NCI-H748 treated with DMSO at 0.1 percent for 48 hours (cell line): ENCODE measurements at places on chromosomes 3 and 15.

DNA sequence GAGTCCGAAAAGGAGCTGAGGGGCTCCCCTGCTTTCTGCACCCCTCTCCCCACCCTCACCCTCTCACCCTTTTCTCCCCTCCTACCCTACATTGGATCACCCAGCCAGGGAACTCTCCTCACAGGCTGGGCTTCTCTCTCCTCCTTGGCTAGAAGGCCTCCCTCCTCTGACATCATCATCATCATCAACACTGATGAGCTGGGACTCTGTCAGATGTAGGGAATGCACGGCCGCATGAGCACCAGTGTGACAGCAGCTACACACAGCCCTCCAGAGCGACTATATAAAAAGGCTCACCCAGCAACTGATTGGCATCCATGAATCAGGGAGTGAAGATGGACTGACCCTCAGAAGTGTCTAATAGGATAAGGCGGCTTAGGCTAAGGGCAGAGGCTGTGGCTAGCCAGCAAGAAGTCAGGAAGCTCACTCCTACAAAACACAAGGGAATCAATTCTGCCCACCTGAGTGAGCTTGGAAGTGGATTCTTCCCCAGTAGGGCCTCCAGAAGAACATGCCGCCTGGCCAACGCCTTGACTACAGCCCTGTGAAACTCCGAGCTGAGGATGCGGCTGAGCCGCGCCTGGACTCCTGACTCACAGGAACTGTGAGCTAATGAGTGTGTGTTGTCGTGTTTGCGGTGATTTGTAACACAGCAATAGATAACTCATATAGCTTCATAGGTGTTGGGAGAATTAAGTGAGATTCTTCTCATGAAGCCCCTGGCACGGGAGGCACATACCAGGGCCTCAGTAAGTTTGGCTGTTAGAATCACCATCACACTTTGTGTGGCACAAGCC is 147.6 kb downstream of the FAM43A start:
- no peak for DNase-seq

DNA sequence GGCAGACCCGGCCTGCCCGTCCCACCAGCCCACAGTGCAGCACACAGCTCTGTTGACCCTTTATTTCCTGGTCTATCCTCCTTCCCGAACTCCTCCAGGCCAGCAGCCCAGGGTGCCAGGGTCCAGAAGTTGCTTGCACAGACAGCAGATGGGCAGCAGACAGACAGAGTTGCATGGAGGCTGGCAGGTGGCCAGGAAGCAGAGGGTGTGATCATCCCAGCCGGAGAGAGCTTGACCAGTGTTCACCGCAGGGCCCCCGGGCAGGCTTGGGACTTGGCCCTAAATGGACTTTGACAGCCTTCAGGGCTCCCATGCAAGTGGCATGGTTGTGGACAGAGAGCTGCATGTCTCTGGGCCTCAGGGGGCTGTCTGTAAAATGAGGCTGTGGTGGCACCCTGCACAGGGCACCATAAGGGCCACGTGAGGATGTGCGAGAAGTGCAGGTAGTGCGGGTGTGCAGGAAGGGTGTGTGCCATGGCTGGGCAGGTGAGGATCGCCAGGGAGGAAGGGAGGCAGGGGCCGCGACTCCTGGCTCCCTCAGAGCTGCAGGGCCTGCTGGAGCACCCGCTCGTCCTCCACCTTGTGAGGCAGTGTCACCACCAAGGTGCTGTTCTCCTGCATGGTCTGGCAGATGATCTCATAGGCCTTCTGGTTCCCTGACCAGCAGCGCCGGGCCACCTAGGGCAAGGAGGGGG is 6.3 kb upstream of the ZXDC start:
- no peak for DNase-seq

DNA sequence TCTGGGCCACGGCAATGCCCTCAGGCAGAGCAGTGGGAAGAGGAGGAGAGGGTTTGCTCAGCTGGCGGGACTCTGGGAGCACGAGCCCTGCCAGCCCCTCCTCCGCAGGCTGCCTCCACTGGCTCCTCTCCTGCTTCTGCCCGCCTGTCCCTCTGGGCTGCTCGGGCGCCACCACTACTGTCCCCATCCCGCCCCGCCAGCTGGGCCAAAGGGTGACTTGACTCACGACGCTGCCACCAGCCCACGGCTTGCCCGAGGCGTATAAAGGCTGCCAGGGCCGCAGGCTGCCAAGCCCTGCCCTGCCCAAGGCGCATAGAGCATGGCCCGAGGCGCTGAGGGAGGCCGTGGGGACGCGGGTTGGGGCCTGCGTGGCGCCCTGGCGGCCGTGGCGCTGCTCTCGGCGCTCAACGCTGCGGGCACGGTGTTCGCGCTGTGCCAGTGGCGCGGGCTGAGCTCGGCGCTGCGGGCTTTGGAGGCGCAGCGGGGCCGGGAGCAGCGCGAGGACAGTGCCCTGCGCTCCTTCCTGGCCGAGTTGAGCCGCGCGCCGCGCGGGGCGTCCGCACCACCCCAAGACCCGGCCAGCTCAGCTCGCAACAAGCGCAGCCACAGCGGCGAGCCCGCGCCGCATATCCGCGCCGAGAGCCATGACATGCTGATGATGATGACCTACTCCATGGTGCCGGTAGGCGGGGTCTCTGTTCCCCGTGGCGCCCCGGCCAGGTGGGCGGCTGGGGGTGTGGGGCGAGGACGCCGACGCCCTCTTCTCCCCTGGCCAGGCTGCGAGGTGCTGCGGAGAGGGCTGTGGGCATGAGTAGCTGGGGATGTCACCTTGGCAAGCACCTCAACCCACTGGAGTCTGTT is at the start of gene GLDN:
GLDN (plus strand) TSS at position 290 of the 861 bp plus-strand sequence; CDS start at position 320, 30 bp downstream.
- DNase-seq, result peak; percentile 13

DNA sequence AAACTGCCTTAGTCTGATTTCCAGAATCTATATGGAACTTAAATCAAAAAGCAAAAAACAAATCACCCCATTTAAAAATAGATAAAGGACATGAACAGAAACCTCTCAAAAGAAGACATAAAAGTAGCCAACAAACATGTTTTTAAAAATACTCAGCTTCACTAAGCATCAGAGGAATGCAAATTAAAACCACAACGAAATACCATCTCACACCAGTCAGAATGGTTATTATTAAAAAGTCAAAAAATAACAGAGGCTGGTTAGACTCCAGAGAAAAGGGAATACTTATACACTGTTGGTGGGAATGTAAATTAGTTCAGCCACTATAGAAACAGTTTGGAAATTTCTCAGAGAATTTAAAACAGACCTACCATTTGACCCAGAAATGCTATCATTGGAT is 367.9 kb downstream of the ZIC4 start:
- no peak for DNase-seq

- DNase-seq, result no peak
Measured at GRCh38 chr3:187684880-187685279, 14.7 kb upstream of the SST start.

DNA sequence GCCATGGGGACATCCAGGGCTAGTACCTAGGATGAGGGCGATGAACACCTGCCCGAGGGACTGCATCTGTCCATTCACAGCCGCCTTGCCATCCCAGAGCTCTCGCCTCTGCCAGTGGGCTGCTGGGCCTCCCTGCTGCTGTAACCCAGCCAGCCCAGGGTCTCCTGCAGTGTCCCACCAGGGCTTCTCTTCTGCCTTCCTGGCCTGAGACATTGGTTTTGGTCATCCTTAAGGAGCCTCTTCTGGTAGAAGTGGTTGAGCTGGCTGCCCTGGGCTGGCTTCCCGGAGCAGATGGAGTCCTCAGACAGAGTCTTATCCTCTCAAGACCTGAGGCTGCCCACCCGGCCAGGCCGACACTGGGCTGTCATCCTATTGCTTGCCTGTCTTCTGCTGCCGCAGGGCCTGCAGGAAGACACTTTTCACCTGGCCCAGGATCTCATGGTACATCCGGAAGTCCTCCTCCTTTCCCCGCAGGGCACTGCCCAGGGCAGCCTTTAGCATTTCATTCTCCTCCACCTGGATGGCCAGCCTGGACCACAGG is 6.1 kb upstream of the HHATL start:
- no peak for DNase-seq

DNA sequence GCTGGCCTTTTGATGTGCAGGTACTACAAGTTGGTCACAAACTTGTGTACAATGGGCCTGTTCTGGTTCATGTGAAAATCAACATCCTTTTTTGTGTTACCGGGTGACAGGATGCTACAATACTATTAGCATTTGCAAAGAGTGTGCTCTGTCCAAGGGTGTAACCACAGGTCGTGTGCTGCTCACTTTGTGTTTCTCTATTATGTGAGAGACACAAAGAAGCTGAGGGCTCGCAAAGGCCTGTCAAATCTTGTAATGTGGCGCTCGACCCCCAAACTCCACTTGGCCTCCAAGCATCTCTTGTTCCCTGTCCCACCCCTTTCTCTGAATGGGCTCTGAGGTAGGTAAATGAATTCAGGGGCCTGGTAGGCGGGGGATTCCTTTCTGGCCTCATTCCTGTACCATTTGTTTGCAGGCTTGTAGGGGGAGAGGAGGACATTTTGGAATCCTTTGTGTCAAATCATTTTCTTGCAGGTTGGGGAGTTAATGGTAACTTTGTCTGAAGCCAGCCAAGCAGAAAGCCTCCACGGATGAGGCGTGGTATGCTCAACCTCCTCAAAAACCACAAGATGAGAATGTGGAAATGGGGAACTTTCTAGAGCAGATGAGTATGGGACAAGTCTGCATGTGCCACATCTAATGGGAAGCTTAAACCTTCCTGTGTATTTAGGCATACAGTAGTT is 109.1 kb downstream of the OPA1 start:
- DNase-seq, result no peak

- no peak for DNase-seq
Measured at GRCh38 chr3:112471596-112472325, 27.5 kb downstream of the BTLA start.

DNA sequence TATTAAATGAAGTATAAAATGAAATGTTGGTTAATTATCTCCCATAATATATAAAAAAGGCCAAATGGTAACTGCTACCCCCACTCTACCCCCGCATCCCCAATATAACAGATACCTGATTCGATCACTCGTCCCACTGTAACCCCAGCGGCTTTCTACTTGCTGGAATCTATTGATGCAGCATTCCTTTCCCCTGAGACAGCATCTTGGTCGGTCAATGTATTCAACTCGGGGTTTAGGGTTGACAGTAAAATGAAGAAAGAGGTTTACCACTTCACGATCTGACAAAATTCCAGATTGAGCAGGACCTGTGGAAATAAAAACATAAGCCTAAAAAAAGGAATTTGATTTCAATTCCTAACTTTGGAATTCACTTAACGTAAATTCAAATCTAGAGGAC is 18.6 kb upstream of the C15orf40 start:
- no peak for DNase-seq

- no peak for DNase-seq
Measured at GRCh38 chr3:10437272-10437994, 68.0 kb downstream of the ATP2B2 start.

DNA sequence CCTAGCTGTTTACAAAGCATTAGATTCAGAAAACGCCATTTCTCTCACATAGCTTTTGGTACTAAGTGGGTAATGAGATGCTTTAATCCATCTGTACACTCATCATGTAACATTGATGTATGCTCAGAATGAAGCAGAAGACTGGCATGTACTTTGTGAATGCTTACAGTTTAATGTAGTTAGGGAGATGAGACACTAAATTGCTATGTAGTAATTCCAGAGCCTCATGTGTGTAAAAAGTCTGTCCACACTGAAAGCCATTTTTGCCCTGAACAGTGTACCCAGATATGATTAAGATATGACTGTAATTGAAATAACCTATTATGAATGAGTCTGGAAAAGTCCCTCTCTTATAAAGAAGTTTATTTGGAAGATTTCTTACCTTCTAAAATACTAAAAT is 66.5 kb downstream of the ARMC8 start:
- no peak for DNase-seq

DNA sequence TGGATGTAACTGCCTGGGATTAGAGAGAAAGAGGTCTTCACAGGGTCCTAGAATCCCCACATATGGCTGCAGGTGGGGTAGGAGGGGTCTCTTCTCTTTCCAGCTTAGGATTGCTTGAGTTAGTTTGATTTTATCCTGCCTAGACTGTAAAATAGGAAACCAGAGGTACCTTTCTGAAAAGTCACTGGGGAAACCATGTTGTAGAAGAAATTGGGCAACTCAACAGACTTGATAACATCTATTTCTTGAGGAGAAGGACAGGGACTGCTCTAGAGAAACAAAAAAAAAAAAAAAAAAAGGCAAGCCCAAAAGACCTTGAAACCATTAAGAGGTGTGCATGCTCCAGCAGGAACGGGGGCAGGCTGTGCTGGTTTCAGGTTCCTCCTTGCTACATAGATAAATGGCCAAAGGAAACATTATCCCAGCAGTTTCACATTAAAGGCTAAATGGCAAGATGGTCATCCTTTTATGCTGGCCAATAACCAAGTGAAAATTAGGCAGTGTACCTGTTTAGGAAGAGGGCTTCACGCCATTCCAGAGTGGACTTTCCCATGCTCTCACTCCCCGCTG is 116.1 kb downstream of the ALDH1A2 start:
- DNase-seq, result no peak

- DNase-seq, result no peak
Measured at GRCh38 chr3:99678023-99678422, 39.6 kb downstream of the COL8A1 start.

DNA sequence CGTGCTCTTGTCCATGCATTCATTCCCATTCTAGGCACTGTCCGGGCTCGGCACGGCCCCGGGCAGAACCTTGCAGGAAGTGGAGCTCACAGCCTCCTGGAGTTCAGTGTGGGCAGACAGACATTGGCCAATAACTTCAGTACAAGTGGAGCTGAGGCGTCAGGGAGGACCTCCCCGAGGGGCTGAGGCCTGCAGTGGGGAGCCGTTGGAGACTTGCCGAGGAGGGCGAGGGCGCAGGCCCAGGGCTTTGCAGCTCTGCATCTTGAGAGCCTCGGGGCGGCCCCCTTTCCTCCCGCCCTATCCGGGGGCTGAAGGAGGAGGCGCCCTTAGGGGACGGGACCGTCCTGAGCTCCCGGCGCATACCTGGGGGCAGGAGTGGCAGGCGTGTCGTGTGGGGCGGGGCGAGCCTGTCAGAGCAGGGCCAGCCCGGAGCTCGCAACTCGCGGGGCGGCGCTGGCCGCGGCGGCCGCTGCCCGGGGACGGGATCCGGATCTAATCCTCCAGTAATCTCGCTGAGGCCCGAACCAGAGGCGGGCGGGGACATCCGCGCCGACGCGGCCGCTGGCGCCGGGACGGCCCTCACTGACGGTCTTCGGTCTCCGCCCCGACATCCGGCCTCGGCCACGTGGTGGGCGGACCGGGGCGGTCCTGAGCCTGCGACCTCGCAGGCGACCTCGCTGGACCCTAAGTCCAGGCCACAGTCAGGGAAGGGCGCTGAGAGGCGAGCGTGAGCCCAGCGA is at the start of gene ACY1:
ACY1 (plus strand) TSS at position 698 of the 740 bp plus-strand sequence. CDS start 530 bp downstream, outside the sequence.
- no peak for DNase-seq

DNA sequence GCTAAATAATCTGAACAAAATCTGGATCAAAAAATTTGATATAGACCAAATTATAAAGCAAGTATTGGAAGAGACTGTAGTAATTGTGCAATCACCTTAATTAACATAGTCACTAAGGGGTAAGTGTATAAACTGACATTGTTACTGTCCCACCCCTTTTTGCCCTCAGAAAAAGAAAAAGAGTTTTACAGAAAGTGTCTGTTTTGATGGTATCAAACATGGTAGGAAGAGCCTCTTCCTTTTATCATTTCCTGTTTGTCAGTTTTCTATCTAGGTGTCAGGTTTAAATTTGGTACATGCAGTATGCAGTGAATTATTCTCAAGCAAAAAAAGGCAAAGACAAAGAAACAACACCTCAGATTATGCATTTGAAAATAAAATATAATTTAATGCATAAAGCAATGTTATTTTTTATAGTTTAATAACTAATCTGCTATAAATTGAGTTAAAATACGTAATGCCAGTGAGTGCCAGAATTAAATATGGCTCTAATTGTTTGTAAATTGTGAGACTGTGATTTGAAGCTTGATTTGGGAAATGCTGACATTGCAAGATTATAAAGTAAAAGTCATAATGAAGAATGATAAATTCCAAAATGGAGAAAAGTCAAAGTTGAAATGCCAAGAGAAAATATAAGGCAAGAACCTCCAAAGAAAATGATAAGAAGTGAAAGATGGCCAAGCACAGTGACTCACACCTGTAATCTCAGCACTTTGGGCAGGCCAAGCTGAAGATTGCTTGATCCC is 30.3 kb upstream of the CMC1 start:
- DNase-seq, result no peak
